DMS79 treated with DMSO at 0.1 percent for 48 hours (cell line): ENCODE measurements at places on chromosomes 6 and 20.

DNA sequence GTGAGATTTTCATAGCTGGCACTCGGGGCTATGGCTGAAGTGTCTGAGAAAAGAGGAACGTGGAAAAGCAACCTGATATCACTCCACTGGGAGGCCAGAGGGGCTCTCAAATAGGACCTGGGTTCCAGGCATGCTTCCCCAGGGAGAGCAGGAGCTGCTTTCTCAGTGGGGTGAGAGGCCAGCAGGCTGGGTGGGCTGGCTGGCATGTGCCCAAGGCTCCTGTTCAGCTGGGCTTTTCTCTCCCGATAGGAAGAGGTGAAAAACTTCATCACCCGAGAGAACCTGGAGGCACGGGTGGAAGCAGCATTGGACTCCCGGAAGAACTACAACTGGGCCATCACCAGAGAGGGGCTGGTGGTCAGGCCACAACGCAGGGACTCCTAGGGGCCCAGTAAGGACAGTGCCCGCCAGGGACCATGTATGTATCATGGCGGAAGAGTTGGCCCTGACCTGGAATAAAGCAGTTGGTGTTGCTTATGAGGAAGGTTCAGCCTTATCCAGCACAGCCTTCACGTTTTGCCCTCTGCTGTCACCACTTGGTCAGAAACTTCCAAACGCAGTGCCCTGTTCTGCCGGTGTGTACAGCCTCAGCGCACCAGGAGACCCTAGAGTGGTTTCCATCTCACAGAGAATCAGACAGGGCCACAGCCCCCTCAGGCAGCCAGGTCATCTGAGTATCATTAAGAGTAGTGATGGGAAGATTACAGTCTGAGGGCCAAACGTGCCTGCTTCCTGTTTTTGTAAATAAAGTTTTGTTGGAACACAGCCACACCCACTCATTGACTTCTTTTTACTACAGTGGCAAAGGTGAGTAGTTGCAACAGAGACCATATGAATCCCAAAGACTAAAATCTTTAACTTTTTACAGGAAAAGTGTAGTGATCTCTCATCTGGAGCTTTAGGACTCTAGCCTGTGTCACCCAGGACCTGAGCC lies 1.9 kb downstream of the MRPS26 start:
- no peak for DNase-seq

- DNase-seq: no peak
These were observed 28.6 kb upstream of the LAMP5 start for GRCh38 chr20:9485614-9486340.

- no peak for DNase-seq
These were observed 10.2 kb upstream of the MYT1 start for GRCh38 chr20:64153861-64154589.

GRCh38 chr6:167487749-167488664 lies 163.1 kb downstream of the TTLL2 start:
- no peak for DNase-seq

GRCh38 chr6:36499918-36500317 lies 47.4 kb downstream of the STK38 start:
- no peak for DNase-seq

- peak; percentile 73 for DNase-seq
These were observed 112.0 kb upstream of the COL21A1 start for GRCh38 chr6:56359201-56359899.

DNA sequence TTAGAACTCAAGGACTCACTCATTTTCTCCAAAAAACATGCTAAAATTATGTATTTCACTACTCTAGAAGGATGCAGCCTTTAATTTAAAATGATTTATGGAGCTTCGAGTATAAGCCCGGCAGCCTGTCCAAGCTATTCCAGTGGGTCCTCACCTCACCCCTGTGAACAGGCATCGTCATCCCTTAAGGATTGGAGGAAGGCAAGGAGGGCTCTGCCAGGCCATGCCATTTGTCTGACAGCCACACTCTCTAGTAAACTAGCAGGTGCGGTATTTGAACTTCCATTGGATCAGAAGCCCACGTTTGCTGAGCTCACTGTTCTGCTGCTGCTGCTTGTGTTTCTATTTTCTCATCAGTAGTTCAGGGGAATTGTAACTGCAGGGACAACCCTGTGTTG lies 39.8 kb upstream of the NAA20 start:
- no peak for DNase-seq

DNA sequence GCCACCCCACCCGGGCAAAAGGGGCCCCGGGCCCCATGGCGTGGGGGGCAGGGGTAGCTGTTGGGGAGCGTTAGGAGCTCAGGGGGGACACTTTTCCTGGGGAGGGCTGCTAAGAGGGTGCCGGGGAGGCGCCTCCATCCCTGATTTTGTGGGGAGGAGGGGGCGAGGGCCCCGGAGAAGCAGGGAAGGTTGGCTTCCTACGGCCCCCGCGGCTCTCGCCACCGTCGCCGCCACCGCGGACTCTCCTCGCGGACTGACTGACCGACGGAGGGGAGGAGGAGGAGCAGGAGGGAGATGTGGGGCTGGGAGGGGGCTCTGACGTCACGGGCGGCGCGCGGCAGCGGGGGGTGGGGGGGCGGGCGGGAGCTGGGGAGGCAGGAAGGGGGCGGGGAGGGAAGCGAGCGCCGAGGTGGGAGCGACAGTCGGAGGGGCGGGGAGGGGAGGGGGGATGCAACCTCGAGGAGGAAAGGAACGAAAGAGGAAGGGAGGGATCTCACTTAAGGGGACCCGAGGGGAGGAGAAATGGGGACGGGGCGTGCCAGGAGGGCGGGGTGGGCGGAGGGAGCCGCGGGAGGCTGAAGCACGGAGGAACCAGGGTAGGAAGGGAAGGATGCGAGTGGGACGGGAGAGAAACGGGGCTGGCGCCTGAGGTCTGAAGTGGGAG lies 5.1 kb downstream of the GABBR1 start:
- DNase-seq: peak; percentile 52

- DNase-seq: no peak
These were observed 8.5 kb downstream of the MOXD1 start for GRCh38 chr6:132392792-132393191.

GRCh38 chr20:9066191-9066590 lies 2.7 kb upstream of the PLCB4 start:
- DNase-seq: no peak

GRCh38 chr6:79602859-79603258 lies 28.3 kb upstream of the SH3BGRL2 start:
- DNase-seq: peak; percentile 25

DNA sequence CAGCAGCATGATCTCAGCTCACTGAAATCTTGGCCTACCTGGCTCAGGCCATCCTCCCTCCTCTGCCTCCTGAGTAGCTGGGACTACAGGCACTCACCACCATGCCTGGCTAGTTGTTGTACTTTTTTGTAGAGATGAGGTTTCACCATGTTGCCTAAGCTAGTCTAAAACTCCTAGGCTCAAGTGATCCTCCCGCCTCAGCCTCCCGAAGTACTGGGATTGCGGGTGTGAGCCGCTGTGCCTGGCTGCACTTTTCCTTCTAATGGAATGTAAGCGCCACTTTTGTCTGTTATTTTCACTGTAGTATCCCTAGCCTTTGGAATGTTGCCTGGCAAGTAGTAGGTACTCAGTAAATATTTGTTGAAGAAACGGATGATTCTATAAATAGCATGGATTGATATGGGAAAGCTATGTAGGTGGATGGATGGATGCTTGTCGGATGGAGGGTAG lies 10.4 kb upstream of the TRIB3 start:
- no peak for DNase-seq

DNA sequence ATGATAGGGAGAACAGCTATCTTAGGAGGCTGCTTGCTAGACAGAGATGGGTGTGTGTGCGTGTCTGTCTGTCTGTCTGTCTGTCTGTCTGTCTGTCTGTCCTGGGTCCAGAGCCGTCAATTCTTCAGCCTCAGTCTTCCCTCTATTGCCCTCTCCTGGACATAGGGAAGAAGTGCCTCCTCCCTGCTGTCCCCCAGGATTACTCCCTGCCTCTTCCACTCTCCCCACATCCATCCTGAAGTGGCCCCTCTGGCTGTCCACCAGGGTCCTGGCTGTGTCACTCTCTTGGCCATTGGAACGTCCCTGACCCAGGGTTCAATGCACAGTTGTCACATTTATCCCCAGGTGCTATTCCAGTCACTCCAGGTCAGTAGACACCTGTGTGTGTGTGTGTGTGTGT lies 10.2 kb downstream of the TREML2 start:
- DNase-seq: no peak

DNA sequence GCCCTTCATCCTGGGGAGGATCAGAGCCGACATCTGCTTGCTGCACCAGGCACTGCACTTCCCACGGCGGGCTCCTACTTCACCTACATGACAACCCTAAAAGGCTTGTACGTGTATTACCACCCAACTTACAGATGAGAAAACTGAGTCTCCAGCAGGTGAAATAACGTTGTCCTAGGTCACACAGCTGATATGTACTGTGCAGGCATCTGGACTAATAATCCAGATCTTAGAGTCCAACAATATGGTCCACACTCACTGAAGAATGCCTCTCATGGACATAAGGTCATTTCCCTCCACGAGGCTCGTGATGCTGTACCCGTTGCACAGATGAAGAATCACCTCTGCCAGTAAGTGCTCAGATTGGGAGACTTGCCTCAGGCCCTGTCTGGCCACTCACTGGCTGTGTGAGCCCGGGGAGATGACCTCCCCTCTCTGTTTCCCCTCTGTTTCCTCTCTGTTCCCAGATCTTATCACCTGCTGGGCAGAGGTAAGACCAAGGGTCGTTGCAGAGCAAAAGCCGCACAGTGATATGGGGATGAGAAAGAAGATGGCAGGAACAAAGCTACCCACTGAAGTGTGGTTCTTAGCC lies 32.1 kb downstream of the TGM2 start:
- no peak for DNase-seq

- no peak for DNase-seq
These were observed 7.7 kb upstream of the PTPRA start for GRCh38 chr20:2865630-2866029.

DNA sequence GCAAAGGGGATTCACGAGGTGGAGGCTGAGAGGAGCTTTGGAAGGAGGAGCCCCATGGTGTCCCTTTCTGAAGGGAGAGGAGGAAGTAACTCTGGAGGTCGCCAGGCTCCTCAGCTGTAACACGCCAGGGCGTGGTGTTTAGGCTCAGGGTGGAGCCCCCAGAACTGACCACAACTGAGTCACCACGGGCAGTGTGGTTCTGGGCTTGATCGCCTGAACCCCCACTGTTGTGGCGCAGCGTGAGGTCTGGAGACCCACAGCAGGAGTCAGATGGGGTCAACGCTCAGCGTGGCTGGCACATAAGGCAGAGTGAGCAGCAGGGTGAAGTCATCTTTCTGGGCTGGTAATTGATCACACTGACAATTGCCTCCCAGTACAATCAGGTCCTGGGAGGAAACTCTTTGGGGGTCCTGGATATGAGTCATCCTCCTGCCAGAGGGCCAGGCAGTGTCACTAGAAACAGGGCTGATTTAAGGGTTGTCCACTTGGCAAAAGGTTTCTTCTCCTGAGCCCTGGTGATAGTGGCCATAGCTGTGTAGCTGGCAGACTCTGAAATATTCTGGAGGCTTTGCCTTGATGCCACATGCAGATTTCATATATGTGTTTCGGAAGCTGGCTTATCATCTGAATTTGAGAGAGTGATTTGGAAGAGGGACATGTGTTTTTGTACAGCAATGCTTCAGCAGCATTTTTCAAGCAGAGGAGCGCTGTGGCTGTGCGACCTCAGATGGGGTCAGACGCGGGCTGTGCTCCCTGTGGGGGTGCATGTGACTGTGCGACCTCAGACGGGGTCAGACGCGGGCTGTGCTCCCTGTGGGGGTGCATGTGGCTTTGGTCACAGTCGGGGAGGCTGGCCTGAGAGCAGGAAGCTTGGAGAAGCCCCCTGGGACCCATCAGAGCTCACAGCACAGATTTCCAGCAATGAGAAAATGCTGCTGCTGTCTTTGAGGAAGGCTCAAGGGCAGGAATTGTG lies 50.0 kb downstream of the SYNJ2 start:
- no peak for DNase-seq

- no peak for DNase-seq
These were observed at the start of gene EYA4 for GRCh38 chr6:133241086-133241900. EYA4 (plus strand) TSS chr6:133241357; CDS start chr6:133274781, 33,424 bp downstream.

- DNase-seq: no peak
These were observed 55.4 kb upstream of the MOXD1 start for GRCh38 chr6:132456700-132457143.

DNA sequence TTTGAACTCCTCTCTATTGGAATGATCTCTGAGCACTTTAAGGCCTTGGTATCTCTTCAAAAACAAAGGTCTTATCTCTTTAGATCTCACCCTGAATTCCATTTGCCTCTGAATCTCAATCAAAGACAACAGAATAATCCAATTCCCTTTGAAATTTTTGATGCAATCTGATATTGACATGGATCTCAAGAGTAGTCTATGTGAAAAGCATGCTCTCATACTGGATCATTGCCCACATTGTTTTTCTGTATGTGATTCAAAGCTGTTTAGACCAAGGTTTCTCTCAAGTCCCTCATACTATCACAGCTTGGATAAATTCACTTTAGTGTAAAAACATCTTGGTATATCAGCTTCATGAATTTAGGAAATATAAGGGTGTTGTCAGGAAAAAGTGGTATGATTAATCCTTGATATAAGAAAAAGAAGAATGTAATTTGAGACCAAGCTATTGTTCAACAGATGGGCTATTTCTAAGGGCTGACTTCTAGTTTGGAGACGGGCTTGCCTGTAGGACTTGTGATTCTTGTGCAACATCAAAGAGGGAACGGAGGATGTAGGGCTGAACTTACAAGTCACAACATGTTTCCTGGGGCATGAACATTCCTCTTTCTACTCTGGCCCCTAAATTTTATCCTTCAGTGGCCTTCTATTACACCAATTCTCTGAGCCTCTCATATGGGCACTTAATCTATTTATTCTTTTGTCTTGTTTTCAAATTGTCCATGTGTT lies 77.9 kb upstream of the CITED2 start:
- peak; percentile 47 for DNase-seq

DNA sequence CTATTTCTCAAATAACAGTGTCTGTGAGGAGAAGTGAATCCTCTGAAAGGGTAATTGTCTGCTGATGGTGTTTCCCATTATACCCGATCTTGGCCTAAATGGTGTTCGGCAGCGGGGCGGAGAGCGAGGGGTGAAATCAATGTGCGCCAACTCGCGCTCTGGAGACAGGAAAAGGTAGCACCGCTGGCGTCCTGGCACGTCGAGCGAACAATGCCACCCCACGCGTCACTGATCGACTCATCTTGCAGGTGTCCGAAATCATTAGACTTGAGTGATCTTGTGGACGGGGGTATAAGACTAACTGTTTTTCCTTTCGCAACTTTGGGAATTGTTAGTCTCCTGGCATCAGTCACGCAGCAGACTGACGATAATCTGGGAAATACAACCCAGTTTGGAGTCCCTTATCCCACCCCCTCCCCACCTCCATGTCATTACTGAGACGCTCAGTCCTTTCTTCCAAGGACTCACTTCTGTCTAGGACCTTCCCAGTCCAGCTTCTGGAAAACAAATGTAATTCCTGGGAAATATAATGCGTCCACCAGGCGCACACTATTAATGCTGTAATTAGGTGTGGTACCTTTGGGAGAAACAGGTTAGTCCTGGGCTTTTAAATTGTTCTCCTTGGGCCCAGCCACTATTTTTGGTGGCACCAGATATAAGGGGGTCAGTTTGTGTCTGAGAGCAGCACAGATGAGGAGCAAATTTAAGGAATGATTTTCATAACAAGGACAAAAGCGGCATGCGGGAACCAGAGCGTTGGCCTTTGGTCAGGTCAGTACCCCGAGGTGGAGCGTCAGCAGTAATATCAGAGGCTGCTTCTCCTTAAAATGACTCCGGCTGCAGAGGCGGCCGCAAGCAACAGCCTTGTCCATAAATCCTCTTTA lies 2.3 kb downstream of the LINC00237 start:
- no peak for DNase-seq

- no peak for DNase-seq
These were observed 132.5 kb downstream of the EPM2A start for GRCh38 chr6:145602726-145603326.

GRCh38 chr20:3995067-3995748 lies 20.1 kb downstream of the RNF24 start:
- DNase-seq: no peak

- no peak for DNase-seq
These were observed 30.2 kb upstream of the NHSL1 start for GRCh38 chr6:138529478-138529877.
